ENCODE measurements at places on chromosomes 4 and X. TPM values are rescaled to one million over a fixed set of nuclear protein-coding genes. Genes with fewer than 3 reads are reported as not detected.

GRCh38 chr4:26253968-26254367 is 66.8 kb upstream of the RBPJ start:
- no peak for DNase-seq

Gene RBMX
- total RNA-seq, result 182 TPM

DNA sequence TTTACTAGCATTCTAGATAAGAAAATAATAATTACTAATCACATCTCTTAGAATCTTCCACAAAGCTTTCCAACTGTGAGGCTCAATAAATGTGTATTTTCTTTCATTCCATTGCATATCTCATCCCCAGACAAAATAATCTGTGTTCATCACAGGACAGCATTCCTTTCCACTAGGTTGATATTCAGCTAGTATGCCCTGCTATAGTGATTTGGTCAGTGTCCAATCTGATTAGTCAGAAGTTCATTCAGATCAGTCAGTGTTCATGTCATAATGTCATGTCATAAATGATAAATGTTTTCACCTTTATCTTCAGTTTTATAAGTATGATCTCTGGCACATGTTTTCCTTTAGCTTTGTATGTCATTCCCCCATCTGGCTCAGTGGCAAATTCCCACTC is 611.4 kb downstream of the KCTD8 start:
- DNase-seq, result no peak

GRCh38 chr4:40661803-40662202 is 32.1 kb upstream of the RBM47 start:
- no peak for DNase-seq

GRCh38 chr4:79177388-79177787 is 148.5 kb downstream of the NAA11 start:
- no peak for DNase-seq

GRCh38 chr4:87758270-87758669 is 41.1 kb upstream of the IBSP start:
- no peak for DNase-seq

Gene EXOC1L
- total RNA-seq, result not detected

- peak; percentile 49 for DNase-seq
These were observed 12.1 kb upstream of the ARAP2 start for GRCh38 chr4:36256398-36256891.

Gene LONRF3
- total RNA-seq, result 1.3 TPM

DNA sequence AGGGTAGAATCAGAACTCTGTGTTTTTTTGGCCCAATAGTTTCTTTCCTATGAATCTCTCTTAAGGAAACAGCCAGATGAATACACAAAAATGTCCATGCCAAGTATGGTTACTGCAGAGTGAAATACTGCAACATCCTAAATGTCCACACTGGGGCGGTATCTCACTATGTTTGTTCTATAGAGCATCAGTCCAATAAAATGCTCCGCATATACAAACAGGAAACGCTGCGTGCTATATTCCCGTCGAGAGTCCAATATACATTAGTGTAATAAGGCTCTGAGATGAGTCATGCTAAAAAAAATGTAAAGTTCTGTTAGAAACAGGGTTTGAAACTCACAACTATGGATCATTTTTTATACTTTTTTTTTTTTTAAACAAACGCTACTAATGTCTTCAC is 72.9 kb upstream of the ENOX2 start:
- no peak for DNase-seq

- DNase-seq, result no peak
These were observed 4.3 kb upstream of the TSPAN5 start for GRCh38 chr4:98662626-98663225.

Gene RIPPLY1
- not detected for total RNA-seq

GRCh38 chrX:56025872-56026571 is 206.1 kb upstream of the KLF8 start:
- DNase-seq, result no peak

GRCh38 chr4:80202741-80203553 is 5.6 kb downstream of the PRDM8 start:
- DNase-seq, result no peak

DNA sequence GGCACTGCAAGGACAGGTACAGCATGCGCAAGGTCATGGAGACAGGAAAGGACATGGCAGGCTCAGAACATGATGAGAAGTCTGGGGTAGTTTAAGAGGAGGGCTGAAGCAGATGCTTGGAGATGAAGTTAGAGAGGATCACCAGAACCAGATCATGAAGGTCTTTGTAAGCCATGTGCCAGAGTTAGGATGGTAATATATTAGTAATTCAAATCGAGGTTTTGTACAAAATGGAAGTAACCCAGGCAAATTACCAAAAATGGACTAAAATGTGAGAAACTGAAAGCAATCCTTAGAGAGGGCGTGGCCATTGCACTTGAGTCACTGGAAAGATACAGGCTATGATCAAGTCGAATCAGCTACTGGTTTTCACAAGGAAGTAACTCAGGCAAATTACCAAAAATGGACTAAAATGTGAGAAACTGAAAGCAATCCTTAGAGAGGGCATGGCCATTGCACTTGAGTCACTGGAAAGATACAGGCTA is 13.5 kb downstream of the RXFP1 start:
- no peak for DNase-seq

Gene GABRG1
- total RNA-seq, result not detected

Gene NOCT
- total RNA-seq, result 8.5 TPM

DNA sequence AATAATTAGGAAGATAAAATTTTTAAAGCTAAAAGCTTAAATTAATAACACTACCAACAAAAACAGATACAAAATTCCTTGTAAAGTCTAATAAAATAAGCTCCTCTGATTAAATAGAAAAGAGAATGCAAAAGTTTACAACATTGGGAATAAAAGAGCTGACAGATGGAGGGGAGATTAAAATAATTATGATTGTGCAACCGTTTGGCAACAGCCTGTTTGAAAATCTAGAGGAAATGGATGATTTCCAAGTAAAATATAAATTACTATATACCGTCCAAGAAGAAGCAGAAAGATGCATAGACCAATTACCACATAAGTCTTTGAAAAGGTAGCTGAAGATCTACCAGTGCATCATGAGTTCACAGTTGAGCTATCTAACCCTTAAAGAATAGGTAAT is 46.4 kb upstream of the VBP1 start:
- DNase-seq, result no peak

DNA sequence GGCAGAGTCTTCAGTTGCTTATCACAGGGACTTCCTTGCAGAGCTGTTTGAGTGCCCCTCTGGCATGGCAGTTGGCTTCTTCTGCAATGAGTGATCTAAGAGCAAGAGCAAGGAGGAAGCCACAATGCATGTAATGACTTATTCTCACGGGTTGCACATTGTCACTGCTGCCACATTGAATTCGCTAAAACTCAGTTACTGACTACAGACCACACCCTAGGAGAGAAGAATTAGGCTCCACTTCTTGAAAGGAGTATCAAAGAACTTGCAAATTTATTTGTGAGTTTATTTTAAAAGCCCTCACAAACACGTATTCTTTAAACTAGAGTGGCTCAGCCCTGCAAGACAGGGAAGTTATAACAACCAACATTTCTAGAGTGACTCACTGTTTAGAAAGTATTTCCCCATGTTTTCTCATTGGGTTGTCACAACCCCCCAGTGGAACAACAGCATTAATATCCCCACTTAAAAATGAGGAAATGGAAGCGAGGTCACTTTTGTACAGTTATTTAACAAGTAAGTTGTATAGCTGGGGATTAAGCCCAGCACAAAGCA is 32.4 kb upstream of the RBPJ start:
- no peak for DNase-seq

Gene CABS1
- not detected for total RNA-seq

DNA sequence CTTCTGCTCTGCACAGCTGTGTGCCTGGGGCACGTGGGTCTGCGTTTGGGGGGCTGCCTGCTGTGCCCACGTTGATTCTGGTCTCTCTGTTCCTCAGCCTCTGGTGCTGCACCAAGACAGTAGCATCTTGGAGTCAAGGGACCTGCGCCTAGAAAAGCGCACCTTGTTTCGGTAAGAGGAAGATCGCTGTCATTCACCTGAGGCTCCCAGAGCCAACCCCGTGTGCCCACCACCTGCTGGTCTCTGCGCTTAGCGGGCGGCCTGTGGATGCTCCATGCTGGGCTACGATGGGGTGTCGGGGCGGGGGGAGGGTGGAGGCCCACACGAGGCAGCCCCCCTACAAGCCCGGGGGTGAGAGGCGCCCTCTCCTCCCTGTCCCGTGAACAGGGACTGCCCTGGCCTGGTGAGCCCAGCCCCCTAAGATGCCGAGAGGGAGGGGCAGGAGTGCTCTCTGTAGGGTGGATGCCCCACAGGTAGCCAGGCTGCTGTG is 18.9 kb upstream of the HGFAC start:
- no peak for DNase-seq

Gene TLR6
- 2.6 TPM for total RNA-seq

Gene SORBS2
- total RNA-seq, result 1,443 TPM

DNA sequence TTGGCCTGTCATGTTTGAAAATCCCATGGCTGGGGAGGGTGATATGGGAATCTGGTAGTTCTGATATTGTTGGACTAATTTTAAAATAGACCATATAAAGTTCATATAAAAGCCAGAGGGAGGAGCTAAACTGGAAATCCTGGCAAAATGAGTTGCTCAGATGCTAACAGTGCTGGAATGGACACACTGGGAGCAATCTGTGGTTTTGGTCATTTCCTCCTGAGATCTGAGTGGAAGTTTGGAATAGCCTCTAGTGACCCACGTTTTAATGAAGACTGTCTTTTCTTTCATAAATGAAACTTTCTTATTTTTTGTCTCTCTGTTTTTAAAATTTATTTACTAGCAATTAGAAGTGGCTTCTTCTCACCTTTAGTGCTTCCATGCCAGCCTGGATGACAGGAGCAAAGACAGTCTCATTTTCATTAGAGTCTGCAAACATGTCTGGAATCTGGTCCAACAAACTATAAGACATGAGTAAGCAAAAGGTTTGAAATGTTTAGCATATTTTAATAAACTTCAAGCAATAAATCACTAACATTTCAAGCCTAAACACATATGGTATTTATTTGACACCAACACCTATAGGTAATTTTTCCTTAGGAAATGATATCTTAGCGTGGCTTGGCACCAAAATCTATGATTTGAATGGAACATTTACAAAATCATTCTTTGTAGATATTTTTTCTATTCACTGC is 66.6 kb downstream of the METTL14 start:
- no peak for DNase-seq

DNA sequence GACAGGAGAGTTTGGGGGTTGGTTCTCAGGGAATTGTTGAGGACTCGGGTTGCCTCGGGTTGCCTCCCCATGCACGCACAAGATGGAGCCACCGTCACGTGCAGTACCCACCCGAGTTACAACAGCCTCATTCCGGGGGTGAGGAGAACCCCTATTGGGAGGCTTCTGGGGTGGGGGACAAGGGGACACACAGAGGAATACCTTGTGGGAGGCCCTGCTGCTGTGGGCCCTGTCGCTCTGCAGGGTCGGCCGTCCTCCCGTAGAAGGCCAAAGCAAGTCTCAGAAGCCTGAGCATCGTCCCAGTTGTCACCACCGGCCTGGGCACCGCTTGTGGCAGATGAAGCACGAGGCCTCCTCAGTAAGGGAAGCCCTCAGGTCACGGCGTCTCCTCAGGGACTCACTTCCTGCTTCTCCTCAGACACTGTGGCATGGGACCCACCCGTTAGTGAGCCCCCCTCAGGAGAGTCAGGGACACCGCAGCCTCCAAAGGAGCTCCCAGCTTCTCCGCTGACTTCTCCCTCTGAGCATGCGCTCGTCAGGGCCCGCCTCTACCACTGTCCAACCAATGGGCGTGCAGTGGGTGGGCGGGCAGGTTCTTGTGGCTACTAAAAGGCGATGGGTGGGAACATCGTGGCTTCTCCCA is at the start of gene CT55:
Gene CT55 (minus strand): TSS at position 522 of the 643 bp plus-strand sequence. CDS start 227 bp downstream, at position 295.
- no peak for DNase-seq

GRCh38 chr4:146435962-146436361 is 85.8 kb downstream of the SLC10A7 start:
- DNase-seq, result no peak

Gene TRAM1L1
- total RNA-seq, result 0.83 TPM

Gene NLGN3
- 0.64 TPM for total RNA-seq

- no peak for DNase-seq
These were observed 7.6 kb downstream of the CITED1 start for GRCh38 chrX:72297953-72298730.

DNA sequence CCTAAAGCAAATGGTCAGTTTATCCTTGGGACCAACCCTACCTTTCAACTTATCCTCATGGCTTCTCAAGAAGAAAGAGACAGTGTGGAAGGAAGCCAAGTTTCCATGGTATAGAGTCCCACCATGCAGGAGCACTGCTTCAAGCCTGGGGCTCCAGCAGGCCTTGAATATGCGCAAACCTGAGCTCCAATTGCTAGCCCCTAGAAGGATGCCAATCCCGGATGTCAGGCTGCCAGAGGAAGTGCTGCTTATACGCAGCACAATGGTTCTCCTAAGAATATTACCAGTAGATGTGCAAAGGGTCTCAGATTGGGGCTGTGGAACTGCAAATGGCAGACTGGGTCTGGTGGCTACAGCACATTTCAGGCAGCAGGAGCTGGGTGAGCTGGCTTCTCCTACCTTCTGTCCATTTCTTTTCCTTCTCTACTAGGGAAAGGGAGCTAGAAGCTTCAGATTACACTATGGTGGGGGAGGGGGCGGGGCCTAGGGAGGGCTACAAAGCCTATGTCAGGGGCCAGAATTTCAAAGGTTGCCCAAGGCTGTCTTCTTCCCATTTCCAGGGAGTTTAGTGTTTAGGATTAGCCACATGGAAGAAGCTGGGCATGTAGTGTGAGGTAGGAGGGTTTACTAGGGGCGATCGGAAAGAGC is 40.7 kb upstream of the CITED1 start:
- DNase-seq, result no peak

DNA sequence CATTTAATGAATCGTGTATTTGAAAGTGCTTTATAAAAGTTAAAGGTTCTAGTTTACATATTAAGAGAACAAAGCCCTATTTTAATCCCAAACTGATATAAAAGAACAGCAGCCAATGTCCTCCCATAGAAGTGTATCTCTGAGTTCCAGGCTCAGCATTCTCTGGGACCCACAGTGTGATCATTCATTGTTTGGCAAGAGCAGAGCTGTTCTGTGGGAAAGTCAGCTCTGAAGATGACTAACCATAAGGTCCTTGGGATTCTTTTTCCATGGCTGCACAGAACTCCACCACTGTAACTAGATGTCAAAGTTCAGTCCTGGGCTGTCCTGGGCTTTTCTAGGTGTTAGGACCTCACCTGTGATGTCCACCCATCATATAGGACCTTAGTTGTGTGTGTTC is 157.0 kb upstream of the TLL1 start:
- no peak for DNase-seq

DNA sequence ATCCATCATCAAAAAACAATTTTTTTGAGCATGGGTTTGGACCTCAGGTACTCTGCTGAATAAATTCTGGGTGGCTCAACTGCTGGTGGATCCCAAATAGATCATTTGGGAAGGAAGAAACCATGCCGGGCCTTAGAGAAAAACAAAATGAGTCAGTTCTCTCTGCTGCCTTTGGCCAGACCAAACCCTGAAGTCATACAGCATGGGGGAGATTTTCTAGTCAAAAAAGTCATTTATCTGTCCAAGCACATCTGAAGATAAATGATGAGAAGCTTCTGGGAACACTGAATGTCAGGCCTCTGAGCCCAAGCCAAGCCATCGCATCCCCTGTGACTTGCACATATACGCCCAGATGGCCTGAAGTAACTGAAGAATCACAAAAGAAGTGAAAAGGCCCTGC is 261.4 kb downstream of the DHX15 start:
- DNase-seq, result no peak

GRCh38 chr4:55507612-55508011 is 39.1 kb downstream of the CLOCK start:
- no peak for DNase-seq

Gene CENPVL1
- not detected for total RNA-seq

Gene GPRIN3
- 8.0 TPM for total RNA-seq

Gene TIGD4
- total RNA-seq, result 0.43 TPM

Data from heart left ventricle (tissue), 16 donors.